ENCODE measurements at places on chromosomes 1 and 21.

DNA sequence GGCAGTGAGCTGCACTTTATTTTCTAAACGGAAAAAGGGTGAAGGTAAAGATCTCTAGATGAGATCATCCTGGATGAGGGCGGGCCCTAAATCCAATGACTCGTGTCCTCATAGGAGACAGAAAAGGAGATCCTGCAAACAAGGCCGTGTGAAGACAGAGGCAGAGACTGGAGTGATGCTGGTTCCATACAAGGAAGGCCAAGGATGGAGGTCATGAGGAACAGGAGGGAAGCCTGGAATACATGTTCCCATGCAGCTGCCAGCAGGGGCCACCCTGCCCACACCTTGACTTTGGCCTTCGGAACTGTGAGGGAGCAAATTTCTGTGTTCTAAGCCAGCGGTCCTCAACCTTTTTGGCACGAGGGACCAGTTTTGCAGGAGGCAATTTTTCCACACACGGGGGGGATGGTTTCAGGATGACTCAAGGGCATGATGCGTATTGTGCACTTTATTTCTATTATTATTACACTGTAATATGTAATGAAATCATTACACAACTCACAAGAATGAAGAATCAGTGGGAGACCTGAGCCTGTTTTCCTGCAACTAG is 94.3 kb downstream of the PSMG1 start:
- DNase-seq = no peak

GRCh38 chr1:50936321-50936720 is 23.7 kb downstream of the FAF1 start:
- no peak for DNase-seq

- DNase-seq = no peak
Observed at GRCh38 chr1:29382851-29383745, 146.8 kb downstream of the PTPRU start.

DNA sequence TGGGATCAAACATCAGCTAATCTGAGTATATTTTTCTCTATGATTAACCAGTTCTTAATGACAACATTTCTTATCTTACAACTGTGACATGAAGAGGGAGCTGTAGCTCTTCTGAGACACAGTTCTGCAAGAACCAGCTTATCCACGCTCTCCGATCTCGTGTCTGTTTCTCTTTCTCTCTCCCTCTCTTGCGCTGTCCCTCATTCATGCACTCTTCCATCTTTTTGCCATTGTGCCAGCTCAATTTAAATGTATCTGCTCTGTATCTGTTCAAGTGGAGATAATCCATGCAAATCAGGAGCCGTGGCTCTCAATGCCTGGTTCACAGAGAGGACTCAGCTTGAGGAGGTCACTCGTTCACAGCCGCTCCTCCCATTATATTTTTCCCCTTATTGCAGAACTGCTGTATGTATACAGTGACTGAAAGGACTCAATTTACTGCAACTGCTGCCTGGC is 494.7 kb upstream of the ADGRL2 start:
- peak; percentile 5 for DNase-seq

GRCh38 chr1:173866413-173867115 is 1.2 kb downstream of the GAS5 start:
- DNase-seq = no peak

- DNase-seq = no peak
Observed at GRCh38 chr1:227093309-227093708, 153.2 kb downstream of the COQ8A start.

GRCh38 chr1:51878308-51878615 is 265 bp downstream of the NRDC start:
- no peak for DNase-seq

DNA sequence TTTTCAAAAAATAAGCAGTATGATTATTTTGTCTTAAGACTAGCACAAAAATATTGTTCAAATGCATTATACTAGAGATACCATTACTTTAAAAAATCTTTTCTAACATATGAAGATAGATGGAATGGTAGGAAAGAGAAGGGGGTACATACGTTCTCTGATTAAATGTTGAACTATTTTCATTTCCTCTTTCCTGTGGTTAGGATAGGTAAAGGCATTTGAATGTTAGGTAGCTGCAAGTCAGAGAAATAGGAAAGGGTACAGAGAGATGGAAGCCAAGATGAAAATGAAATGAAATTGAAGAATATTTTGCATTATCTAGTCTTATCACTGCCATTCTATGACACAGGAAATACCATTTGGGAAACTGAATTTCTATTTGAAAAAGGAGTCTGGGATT is 28.3 kb downstream of the TLCD4 start:
- no peak for DNase-seq

DNA sequence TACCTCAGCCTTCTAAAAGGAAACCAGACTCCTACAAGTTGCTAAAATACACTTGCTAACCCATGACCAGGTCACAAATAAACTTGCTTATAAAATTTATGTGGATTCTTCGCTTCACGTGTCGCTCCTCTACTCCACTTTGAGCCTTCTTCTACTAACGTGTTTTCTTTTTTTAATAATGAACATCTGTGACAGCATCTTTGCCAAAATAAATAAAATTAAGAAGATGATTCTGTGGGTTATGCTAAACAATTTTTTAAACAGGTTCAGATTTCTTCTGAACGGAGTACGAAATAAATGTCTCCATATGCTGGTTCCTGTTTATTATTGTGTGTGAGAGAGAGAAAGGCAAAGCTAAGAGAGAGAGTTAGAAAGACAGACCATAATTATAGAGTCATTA is 735.8 kb downstream of the LTN1 start:
- no peak for DNase-seq

DNA sequence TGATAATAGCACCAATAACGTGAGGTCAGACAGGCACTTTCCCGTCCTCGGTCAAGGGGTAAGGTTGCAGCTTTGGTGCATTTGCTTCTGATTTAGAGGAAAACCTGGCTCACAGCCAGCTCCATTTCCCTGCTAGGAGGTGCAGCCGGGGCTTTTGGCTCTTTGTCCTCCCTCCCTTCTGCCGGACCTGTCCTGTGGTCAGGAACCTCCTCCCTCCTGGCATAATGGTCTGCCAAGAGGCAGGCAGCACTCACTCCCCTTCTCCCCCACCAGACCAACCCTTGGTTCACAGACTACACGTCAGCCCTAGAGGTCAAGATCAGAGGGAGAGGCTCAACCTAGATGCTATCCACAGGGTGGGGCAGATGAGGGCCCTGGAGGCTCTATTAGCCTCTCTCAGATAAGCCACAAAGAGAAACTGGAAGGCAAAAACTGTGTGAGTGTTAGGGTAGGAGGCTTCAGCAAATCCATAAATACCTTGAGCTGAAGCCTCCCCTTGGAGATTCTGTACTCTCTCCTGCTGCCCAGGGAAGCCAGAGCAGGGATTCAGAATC is 64.8 kb downstream of the PLXNA2 start:
- no peak for DNase-seq

DNA sequence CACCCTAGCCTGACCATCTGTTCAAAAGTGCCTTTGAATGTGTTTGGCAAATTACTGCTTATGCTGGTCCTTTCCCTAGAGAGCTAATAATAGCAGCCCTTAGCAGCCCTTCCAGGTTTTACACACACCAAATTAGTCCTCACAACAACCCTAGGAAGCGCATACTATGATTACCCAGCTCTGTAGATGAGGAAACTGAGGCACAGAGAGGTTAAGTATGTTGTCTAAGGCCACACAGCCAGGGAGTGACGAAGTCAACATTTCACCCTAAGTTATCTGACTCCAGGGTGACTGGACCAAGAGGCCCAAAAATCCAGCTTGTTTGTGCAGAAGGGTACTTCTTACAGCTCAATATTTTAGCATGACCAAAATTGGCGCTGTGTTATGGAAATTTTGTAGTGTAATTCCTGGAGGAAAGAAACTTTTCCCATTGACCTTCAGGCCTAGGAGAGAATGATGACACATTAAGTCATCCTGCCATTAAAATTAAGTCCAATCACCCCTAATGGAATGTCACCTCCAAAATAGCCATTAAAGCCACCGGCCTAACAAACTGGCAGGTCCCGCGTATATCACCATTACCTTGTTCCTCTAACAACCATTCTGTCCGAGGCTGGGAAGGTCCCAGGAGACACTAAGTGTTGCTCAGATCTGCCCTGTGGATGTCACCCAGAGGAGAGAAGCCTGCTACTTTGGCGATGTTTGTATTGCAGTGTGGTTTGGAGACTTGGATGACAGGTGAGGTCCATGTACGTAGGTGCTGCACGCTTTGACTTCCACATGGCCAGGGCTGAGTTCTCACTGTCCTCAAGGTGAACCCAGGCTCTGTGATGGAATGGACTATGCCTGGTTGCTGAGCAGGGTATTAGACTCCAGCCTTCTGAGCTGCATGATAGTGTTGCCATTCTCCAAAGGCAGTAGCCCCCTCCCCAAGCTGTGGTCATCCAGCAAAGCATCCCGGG is 258.3 kb downstream of the TOMM20 start:
- DNase-seq = no peak

- DNase-seq = no peak
Observed at GRCh38 chr1:74571891-74572290, 59.5 kb upstream of the LRRC53 start.

DNA sequence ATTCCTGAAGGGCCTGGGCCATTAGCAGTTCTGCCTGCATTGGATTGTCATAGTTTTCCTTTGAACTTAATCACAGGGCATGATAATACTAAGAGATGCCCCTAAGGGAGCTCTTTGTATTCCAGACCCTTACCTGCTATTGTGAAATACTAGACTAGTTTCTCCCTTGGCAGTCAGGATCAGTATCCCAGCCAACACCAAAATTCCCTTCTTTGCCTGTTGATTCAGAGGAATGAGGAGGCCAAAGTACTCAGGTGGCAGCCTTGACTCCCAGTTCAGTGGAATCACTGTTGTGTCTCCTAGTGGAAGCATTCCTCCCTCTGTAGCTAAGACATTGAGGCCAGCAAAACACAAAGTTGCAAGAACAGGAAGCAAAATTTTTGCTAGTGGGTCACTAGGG is 20.7 kb downstream of the SLAMF7 start:
- DNase-seq = no peak

DNA sequence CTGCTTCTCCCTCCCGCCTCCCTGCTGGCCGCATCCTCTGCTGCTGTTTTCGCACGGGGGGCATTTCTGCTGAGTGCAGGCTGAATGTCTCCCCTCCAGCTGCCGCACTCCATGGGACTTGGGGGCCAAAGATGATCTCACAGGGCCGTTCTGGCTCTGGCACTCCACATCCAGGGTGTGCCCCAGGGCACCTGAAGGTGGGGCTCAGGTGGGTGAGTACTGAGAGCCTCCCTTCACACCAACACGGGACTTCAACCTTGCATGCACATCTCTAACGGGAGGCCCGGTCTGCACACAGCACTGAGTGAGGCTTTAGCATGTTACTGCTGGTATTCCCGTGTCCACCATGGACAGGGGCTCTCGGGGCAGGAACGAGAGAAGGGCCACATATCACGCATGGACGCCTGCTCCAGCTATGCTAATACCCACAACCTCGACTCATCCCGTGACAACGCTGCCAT is 88.9 kb downstream of the DMRTB1 start:
- no peak for DNase-seq

DNA sequence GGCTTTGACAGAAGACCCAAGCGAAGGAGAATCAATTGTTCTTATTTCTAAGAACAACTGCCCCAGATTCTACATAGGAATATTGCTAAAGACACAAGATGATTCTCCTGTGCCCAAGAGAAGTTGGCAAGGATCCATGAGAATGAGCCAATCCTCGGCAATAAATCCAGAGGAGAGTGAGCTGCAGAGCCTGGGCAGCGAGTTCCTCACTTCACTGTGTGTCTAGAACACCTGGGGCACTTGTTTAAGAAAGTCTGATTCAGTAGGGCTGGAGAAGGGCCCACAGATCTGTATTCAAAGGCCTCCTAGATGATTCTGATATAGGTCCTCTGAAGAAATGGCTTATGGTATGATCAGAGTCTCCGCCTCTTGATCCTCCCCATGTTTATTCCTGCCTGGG is 31.8 kb downstream of the GADD45A start:
- DNase-seq = no peak

- no peak for DNase-seq
Observed at GRCh38 chr1:3019516-3020051, 1.7 kb upstream of the ACTRT2 start.

DNA sequence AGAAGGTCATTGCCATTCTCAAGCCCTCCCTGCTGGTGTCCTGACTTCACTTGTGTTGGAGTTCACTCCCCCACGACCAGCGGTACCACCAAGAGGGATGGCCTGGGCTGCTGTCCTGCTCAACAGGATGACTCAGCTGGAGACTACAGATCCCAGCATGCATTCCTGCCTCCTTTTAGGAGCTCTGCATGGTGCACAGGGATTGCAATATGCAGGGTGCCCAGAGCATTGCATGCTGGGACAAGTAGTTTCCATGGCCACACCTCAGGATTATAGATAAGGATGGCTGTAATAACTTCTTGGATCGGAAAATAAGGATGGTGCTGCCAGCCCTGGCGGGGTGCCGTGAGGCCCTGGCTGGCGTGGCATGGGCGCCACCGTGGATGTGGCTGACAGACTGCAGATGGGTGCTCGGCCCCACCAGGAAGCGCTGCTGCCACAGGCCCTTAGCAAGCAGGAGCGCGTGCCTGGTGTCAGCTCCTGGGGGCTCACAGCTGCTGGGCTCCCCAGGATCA is 150.0 kb downstream of the CASZ1 start:
- peak; percentile 38 for DNase-seq

GRCh38 chr1:50332941-50333594 is 90.2 kb downstream of the DMRTA2 start:
- DNase-seq = peak; percentile 20

DNA sequence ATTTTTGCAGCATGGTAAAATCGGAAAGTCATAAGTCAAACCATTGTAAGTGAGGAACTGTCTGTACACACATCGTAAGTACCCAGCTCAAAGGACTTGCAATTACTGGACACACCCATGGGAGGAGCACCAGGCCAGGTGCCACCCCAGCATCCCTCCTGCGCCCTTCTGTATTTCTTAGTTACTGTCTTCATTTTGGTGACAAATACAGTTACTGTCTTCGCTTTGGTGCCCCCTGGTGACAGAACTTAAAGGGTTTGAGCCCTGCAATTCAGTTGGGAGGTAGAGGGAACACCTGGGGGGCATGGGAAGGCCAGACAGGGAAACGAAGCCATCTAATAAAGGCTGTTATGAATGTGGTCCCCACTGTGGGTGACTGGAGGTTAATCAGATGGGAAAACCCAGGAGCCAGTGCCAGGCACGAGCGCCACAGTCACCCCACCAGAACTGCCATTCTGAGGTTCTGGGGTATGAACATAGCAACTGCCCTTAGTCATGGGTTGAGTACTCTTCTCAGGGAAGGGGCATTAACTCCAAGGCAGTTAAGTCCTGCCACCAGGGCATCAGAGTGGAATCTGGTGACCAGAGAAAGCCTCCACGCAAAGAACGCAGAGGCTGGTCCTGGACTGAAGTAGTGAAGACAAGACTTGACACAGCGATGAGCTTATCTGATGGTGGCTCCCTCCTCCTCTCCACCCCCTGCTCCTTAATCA is 612.9 kb downstream of the PTPRU start:
- peak; percentile 19 for DNase-seq

GRCh38 chr1:12052008-12052573 is 11.0 kb upstream of the TNFRSF8 start:
- peak; percentile 89 for DNase-seq

DNA sequence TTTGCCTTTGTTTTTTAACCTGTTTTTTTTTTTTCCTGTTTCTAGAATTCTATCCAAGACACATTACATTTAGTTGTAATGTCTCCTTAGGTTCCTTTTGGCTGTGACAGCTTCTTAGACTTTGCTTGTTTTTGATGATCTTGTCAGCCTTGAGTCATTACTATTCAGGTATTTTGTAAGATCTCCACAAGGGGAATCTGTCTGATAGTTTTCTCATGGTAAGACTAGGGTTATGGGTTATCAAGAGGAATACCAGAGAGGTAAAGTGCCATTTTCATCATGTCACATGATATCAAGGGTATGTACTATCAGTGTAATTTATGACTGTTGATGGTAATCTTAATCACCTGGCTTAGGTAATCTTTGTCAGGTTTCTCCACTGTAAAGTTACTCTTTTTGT is 99.1 kb upstream of the GFI1 start:
- no peak for DNase-seq
